SJCRH30 (cell line): ENCODE measurements at places on chromosomes 3 and 15. TPM values are rescaled to one million over a fixed set of nuclear protein-coding genes. Genes with fewer than 3 reads are reported as not detected.
A peak's percentile ranks its signal among the peaks of the same experiment; 100 is the strongest.

- no peak overlapping the region for H3K4me3 ChIP-seq
- no peak overlapping the region for H3K27ac ChIP-seq
- no peaks in the 10 kb centered on the region for H3K4me1 ChIP-seq
- no peaks in the 10 kb centered on the region for H3K27me3 ChIP-seq
- peaks cover 12% of the 10 kb centered on the region for H3K36me3 ChIP-seq
- DNase-seq: no peak
Measured at GRCh38 chr15:76341366-76342057, 4.9 kb downstream of the ISL2 start.

DNA sequence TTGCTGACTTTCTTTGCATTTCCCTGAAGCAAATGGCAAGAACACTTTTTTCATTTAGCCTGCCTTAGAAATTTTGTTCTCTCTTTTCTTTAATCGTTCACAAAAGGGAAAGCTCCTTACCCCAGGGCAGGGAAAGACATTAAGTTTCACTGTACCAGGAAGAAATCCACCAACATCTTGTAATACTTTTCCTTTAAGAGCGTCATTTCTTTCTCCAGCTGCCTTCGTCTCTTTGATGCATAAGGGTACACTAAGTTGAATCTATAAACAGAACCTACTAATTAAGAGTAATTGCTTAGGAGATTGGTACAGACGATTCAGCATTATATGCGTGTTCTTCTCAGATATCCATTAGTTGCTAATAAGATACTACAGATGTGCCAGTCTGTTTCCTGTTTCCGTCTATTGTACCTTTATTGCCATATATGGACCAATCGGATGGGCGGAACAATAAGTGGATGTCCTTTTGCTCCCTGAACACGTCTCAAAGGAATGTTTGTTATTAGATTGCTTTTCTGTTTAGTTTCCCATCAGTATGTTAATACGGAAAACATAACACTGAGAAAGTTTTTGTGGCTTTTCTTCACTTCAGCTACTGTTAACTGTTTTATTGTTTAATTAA lies 276.7 kb upstream of the RARB start:
- H3K27ac ChIP-seq: no peak overlapping the region
- H3K4me3 ChIP-seq: no peak overlapping the region
- no peak for DNase-seq
- peaks cover 6% of the 10 kb centered on the region for H3K4me1 ChIP-seq
- 0 out of 2 replicates have a peak, but pooled peaks cover 3% of the 10 kb centered on the region for H3K27me3 ChIP-seq
- H3K36me3 ChIP-seq: no peaks in the 10 kb centered on the region

Gene CYP8B1
- total RNA-seq: not detected in 2 replicates

GRCh38 chr3:34844323-34844620 lies 795.1 kb upstream of the ARPP21 start:
- peak overlapping the region; percentile 96 for H3K27ac ChIP-seq
- no peaks in the 10 kb centered on the region for H3K36me3 ChIP-seq
- peaks cover 33% of the 10 kb centered on the region for H3K4me1 ChIP-seq
- H3K27me3 ChIP-seq: no peaks in the 10 kb centered on the region
- no peak overlapping the region; the same call in 1 of the 2 replicates for H3K4me3 ChIP-seq
- peak; percentile 18 for DNase-seq
